Kasumi-1 (cell line): ENCODE measurements at places on chromosomes 13 and 19.
A peak's percentile ranks its signal among the peaks of the same experiment; 100 is the strongest.

DNA sequence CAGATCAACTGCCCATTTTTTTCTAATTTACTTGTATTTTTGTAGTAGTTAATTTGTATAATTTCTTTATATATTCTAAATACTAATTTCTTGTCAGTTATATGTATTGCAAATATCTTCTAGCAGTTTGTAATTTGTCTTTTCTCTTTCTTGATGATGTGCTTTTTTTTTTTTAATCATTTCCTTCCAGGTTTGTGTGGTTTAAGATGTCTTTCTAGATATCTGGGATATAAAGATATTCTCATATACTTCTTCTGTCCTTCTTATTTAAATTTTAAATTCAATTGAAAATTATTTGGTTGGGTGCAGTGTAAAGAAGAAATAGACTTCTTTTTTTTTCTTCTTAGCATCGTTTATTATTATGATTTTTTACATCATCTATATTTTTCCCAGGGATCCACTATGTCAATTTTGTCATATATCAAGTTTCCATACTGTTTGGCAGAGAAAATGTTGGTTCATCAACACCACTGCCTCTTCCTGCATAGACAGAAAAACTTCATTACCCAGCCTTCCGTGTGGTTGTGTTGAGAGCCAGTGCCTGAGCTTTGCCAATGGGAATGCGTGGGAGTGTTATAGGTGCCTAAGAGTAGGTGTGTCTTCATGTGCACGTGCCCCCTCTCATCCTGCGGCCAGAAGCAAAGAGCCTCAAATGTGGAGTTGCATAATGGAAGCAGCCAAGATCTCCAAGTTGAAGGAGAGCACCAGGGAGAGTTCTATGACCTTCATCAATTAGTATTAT, 15.8 kb downstream of the CPB2 start:
- DNase-seq = no peak

- no peak for DNase-seq
Measured at GRCh38 chr19:43429395-43429794, 14.7 kb downstream of the TEX101 start.

DNA sequence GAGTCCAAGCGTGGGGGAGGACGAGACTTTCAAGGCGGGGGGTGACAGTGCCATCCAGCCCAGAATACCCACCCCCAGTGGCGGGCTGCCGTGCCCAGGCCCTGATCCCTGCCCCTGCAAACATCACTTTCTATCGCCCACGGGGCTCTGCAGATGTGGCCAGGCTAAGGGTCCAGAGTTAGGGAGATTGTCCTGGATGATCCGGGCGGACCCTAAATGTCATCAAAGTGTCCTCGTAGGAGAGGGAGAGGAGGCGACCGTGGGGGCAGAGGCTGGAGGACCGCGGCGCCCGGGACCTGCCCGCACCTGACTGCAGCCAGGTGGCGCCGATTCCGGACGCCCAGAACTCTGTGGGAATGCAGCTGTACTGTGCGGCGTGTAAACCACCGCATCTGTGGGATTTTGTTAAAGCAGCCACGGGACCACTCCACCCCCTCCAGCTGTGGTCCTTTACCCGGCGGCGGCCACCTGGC, 32.4 kb downstream of the GJA3 start:
- no peak for DNase-seq

- DNase-seq = peak; percentile 20
Measured at GRCh38 chr19:50803633-50804419, 13.6 kb downstream of the ACP4 start.

- DNase-seq = no peak
Measured at GRCh38 chr13:78606471-78607408, 3.4 kb upstream of the POU4F1 start.

DNA sequence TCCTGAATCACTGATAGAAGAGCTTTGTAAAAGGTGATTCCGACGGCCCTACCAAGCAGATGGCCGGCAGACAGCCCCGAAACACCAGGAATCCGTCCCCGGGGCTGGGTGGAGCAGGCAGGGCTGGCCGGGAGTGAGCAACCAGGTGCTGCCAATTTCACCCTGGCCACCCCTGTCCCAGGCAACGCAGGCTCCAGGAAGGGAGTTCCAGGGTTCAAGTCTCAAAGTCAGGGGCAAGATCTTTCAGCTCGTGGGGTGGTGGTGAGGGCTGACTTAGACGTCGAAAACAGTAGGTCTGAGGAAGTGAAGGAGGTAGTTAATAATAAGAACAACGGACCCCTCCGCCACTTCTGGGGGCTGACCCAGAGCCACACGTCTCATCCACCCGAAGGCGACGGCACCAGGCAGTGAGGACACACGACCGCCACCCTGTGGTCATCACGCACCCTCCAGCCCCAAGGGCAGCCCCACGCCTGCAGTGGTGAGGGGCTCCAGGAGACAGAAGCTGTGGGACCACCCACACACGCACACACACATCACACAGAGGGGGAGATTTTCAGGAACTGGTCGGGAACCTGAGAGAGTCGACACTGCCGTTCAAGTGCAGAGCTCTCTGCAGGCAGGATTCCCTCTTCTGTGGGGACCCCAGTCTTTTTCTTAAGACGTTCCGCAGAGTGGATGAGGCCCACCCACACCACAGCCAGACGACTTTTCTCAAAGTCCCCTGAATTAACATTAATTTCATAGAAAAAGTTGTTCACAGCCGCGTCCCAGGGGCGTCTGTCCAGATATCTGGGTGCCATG, 67.2 kb downstream of the SPACA7 start:
- DNase-seq = peak; percentile 13

DNA sequence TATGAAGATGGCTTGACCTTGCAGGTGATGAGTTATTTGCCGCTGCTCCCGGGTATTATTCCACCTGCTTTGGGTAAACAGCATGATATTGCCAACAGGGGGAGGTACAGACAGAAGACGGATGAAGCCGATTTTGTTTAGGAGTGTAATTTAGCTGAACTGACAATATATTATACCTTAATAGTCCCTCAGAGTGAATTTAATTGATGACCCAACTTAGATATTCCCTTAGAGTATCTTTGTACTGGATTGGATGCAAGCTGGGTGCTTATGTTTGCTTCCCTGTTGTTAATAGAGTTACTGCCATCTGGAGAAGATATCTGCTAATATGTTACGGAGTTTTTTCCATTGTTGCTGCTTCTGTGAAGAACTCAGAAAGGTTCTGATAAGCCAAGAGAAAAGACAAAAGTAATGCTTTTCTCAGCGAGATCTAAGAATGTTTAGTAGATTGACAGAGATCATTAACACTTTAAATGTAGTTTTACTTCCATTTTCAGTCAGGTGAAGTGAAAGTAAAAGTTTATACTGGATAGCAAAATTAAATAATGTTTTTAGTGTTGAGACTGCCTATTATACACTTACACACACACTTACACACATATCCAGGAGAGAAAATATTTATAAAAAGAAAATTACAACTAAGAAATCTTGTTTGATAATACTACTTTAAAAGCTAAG, 2220.8 kb upstream of the PCDH20 start:
- DNase-seq = peak; percentile 40

DNA sequence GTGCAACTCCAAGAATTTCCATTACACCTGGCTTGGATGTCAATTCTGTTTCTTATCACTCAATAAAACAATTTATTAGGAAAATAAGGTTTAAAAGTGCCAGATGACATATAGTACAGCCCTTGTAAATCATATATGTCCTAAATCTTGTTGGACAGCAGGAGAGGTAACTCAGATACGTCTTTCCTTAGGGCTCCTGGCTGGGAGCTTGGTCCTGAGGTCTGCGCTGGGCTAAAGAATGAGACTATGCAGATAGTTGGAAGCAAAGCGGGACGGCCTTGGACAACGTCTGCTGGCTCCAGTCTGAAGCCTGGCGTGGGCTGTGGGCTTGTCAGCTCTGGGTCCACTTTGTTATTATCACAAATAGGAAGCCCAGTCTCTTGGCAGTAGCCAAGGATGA, 377.0 kb downstream of the DLEU7 start:
- DNase-seq = no peak

- no peak for DNase-seq
Measured at GRCh38 chr13:74077792-74078191, 56.4 kb downstream of the KLF12 start.

GRCh38 chr19:51380379-51380778, 7.4 kb downstream of the LIM2 start:
- no peak for DNase-seq

GRCh38 chr19:16890461-16891184, 1.8 kb downstream of the F2RL3 start:
- no peak for DNase-seq

GRCh38 chr13:106493533-106494220, 41.8 kb downstream of the EFNB2 start:
- DNase-seq = peak; percentile 99

DNA sequence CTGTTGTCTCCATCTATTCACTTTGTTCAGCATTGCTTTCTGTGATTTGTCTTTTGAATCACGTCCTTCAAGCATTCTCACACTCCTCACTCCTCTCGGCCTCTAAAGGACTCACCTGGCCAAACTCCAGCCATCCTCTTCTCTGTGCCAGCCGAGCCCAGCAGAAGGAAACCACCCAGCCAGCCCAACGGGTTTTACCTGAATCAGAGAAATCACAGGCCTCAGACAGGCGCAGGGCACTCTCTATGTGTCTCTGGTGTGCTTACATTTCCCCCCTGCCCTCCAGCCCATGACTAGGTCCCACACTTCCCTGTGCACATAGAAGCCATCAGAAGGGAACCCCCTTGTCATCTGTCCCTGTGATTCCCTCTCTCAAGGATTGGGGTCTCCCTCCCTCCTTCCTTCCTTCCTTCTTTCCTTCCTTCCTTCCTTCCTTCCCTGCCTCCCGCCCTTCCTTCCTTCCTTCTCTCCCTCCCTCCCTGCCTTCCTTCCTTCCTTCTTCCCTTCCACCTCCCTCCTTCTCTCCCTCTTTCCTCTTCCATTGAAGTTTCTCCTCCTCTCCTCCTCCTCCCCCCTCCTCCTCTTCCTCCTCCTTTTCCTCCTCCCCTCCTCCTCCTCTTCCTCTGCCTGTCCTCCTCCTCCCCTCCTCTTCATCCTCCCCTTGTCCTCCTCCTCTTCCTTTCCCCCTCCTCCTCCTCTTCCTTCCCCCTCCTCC, 8.8 kb upstream of the ZNF541 start:
- no peak for DNase-seq

DNA sequence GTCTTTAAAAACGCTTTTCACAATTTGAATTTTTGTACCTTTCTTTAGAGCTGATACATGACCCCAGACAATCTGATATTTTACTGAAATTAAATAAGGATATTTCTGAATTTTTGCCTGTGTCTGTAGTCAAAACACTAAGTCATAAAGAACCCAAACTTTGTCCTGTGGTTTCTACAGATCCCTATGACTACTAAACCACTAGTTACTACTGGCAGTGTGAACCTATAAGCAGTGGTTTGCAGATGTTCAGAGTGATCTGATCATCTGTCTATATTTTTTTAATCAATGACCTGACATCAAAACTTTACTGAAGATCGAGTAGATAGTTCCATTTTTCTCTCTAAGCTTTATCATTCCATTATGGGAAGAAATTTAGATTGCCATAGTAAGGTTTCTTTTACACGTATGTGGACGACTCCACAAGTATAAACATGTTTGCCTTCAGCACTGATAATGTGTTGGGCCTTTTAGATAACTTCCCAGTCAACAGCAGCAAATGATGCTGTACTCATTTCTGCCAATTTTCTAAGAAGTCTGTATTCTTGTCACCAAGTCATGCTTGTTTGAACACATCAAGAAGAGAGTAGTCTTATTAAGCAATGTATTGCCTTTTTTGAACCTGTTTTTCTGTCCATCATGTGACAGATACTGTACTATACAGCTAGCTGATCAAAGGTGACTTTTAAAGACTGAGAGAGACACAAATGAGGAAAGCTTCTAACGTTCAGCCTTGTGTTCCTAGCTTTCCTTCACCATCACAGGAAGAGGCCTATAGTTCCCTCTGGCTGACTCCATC, 21.8 kb downstream of the POLR1D start:
- DNase-seq = no peak

- peak; percentile 5 for DNase-seq
Measured at GRCh38 chr13:75872980-75873379, 236.8 kb downstream of the LMO7 start.
